ENCODE measurements at places on chromosomes 5 and 9.
A peak's percentile ranks its signal among the peaks of the same experiment; 100 is the strongest.

DNA sequence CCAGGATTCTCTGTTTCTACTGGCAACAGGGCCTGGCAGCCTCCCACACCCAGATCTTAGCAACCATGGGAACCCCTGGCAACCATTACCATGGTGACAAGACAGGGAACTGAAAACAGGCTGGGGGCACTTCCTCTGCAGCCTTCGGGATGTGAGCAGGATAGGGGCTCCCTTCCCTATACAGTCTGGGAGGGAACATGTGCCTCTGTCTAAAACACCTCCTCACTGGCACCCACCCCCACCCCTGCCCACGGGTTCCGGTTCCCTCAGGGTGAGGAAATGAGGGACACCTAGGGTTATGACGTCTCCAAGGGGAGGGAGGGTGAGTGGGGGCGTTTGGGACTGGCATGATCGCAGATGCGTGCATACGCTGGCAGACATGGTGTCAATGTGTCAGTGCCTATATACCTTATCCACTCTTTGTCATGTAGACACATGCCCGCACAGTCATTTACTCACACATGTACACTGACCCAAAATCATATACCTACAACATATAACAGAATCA is 3.0 kb upstream of the DNAJB5 start:
- H3K27me3 ChIP-seq = no peaks in the 10 kb centered on the region
- H3K27ac ChIP-seq = no peak overlapping the region
- no peak for DNase-seq
- H3K36me3 ChIP-seq = no peaks in the 10 kb centered on the region

DNA sequence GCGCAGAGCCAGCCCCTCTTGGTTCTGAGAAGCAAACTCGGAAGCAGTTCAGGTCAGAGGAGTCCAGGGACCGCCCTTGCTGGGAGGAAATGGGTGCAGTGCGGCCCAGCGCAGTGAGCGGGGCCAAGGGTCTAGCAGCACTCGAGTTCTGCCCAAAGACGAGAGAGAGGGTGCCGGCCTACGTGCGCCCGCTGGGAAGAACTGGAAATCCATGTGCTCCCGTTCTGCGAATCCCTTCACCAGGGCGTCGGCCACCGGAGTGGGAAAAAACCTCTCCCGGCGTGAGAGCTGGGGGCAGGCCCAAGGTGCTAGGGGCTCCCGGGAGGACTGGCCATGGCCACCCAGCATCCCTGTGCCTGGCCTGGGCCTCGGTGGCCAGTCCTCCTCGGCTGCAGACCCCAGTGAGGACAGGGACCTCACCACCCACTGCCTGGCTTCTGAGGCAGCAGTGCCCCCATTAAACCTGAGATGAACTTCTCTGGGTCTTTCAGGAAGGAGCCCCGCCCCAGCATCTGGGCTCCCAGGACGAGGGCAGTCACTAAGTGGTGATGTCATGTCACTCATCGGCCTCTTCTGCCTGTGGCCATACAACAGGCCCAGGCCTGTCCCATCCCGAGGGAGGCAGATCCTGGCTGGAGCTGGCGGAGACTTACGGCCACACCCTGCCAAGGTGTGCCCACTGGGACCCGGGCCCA is 10.6 kb downstream of the TMEM250 start:
- H3K27me3 ChIP-seq = no peaks in the 10 kb centered on the region
- no peaks in the 10 kb centered on the region for H3K36me3 ChIP-seq
- DNase-seq = peak; percentile 78
- H3K4me1 ChIP-seq = peaks cover 35% of the 10 kb centered on the region
- H3K27ac ChIP-seq = peak overlapping the region; percentile 57

DNA sequence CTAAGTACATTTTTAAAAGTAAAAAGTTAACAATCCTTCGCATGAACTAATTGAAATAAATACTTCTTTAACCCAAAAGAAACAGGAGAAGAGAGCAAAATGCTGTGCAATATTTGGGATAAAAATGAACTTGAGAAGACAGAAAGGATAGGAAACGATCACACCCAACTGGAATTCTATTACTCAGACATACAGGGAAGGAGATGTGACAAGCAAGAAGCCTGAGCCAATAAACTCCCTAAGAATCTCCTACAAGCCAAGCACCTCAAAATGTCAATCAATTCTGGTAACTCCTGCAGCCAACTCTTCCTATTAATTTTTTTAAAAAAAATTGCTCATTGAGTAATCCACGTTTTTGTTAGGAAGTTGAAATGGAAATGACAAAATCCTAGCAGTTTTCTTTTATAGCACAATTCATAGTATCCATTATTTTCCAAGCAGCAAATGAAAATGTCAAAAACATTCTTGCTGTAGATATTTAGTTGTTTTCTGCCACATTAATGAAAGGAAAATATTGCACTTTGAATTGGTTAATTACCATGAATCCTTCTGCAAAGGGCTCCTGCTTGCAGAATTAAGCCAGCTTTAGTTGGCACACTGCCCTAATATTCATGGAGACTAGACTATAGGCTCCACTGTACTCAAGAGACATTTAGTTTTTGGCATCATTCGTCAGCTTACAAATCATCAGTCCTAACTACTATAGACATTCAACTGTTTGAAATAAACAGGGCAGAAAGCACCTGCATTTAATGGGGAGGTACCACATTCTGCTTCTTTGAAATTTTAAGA is 89.0 kb downstream of the RFX3 start:
- no peaks in the 10 kb centered on the region for H3K27me3 ChIP-seq
- H3K36me3 ChIP-seq = no peaks in the 10 kb centered on the region
- H3K4me3 ChIP-seq = no peak overlapping the region
- no peak for DNase-seq
- H3K4me1 ChIP-seq = no peaks in the 10 kb centered on the region

GRCh38 chr5:1292846-1293415 is 1.9 kb downstream of the TERT start:
- peaks cover 9% of the 10 kb centered on the region for H3K27me3 ChIP-seq
- no peaks in the 10 kb centered on the region for H3K36me3 ChIP-seq
- H3K4me3 ChIP-seq = no peak overlapping the region
- no peak overlapping the region for H3K27ac ChIP-seq

DNA sequence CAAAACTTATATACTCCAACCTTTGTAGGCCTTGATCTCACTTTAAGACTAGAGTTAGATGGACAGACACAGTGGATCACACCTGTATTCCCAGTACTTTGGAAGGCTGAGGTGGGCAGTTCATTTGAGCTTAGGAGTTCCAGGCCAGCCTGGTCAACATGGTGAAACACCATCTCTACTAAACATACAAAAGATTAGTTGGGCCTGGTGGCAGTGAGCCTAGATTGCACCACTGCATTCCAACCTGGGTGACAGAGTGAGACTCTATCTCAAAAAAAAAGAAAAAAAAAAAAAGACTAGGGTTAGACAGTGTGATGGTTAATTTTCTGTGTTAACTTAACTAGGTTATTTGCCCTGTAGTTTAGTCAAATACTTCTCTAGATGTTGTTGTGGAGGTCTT is 74.1 kb downstream of the CFAP95 start:
- no peak overlapping the region for H3K4me3 ChIP-seq
- no peaks in the 10 kb centered on the region for H3K36me3 ChIP-seq
- DNase-seq = no peak
- H3K27ac ChIP-seq = no peak overlapping the region
- no peaks in the 10 kb centered on the region for H3K27me3 ChIP-seq

DNA sequence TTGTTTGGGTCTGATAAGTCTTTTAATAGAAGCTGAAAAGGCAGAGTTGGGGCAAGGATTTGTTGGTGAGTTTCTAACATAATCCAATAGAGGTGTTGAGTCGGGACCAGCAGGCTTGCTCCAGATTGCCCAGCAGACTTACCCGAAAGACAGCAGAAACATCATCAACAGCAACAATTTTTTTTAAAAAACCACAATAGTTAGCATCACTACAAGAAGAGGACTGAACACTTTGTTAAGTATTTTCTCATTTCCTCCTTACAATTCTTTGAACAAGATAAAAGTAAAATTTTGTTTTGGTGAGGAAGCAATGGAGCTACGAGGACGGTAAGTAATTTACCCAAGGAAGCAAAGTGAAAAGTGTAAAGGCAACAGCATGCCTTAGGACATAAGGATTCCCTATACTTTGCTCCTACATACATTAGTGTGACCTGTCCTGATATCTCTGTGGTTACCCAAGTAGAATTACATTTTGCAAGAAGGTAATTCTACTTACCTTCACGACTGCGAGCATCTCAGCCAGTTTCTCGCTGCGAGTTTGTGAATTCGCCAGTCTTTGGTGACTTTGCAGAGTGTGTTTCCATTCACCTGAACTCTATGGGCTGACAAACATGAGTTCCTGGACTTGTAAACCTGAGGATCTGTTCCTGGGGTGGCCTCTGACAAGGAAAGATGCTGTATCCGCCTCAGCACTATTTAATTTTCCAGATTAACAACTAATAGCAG is 13.2 kb downstream of the ITK start:
- DNase-seq = no peak
- no peaks in the 10 kb centered on the region for H3K36me3 ChIP-seq
- H3K4me3 ChIP-seq = no peak overlapping the region
- H3K27ac ChIP-seq = no peak overlapping the region

DNA sequence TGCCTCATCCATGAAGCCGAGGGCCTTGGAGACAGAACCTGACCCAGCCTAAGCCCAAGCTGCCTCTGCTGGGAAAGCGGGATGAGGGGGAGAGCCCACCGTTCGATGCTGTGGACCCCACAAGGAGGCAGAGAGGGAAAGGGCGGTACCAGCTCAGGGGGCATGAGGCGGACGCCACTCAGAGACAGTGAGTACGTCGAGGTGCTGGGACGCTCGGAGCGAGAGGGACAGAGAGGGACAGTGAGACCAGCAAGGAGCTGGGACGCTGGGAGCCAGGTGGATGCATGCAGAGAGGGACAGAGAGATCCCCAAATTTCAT is 33.6 kb downstream of the EXD3 start:
- no peak overlapping the region for H3K4me3 ChIP-seq
- H3K27me3 ChIP-seq = no peaks in the 10 kb centered on the region
- H3K36me3 ChIP-seq = no peaks in the 10 kb centered on the region
- H3K27ac ChIP-seq = no peak overlapping the region
- peaks cover 8% of the 10 kb centered on the region for H3K4me1 ChIP-seq
- DNase-seq = no peak

DNA sequence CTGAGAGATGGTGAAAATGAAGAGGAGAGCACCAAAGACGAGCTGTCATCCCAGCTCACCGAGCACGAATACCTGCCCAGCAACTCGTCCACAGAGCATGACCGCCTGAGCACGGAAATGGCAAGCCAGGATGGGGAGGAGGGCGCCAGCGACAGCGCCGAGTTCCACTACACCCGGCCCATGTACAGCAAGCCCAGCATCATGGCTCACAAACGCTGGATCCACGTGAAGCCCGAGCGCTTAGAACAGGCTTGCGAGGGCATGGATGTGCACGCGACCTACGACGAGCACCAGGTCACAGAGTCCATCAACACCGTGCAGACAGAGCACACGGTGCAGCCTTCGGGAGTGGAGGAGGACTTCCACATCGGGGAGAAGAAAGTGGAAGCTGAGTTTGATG is 27.4 kb upstream of the ZBTB34 start:
- no peak overlapping the region for H3K4me3 ChIP-seq
- no peak overlapping the region for H3K27ac ChIP-seq
- no peak for DNase-seq
- H3K27me3 ChIP-seq = no peaks in the 10 kb centered on the region

GRCh38 chr9:126366366-126367011 is 39.9 kb downstream of the MVB12B start:
- no peaks in the 10 kb centered on the region for H3K36me3 ChIP-seq
- peak; percentile 63 for DNase-seq
- peaks cover 26% of the 10 kb centered on the region for H3K4me1 ChIP-seq
- H3K4me3 ChIP-seq = no peak overlapping the region

DNA sequence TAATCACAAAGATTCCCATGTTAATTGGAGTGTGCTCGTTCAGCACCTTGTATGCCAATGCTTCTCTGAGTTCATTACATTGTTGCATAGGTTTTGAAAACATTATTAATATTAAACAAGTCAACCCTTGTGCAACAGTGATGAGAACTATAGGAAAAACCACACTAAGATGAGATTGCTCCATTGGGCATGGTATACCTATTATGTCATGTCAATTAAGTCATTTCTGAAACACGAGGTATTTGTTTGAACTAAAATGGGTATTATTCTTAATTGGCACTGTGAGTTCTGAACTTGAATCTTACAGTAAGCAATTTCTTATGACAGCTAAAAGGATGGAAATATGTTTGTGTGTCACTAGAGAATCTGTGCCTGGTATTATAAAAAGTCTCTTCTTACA is 447.7 kb downstream of the EFNA5 start:
- H3K27ac ChIP-seq = no peak overlapping the region
- H3K4me3 ChIP-seq = no peak overlapping the region
- H3K4me1 ChIP-seq = no peaks in the 10 kb centered on the region

DNA sequence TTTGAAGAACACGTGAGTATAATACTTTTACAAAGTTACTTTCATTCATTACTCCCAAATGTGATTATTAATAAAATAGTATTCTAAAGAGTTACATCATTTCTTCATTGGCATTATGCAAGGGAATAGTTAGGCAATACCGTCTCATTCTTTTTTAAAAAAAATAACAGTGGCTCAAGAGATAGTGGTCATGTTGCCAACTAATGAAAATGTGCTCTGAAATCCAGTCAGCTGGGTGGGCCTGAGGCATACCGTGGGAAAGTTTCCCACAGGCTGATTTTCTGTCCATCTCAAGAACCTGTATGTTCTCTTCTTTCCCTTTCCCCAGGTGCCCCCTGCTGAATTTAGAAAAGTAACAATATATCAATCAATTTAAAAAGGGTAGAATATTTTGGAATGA is 40.8 kb upstream of the ROPN1L start:
- H3K4me1 ChIP-seq = no peaks in the 10 kb centered on the region
- H3K27ac ChIP-seq = no peak overlapping the region
- no peak overlapping the region for H3K4me3 ChIP-seq
- no peaks in the 10 kb centered on the region for H3K27me3 ChIP-seq

DNA sequence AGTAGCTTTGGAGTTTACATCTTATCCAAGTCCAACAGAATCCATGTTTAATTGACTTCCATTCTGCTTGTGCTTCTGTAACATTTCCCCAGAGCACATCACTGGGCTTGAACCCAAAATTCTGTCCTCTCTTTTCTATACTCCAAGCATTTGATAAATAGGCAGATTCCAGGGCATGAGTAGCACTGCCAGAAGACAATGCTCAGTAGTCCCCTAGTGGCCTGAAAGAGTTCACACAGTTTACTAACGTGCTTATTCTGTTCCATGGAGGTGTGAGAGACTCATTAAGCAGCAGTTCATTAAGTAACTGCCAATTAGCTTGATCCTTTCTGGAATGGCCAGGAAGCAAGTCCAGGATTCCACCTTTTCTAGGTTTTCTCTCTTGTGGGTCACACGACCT is 9.4 kb upstream of the GABRA6 start:
- no peaks in the 10 kb centered on the region for H3K27me3 ChIP-seq
- no peaks in the 10 kb centered on the region for H3K36me3 ChIP-seq
- H3K4me3 ChIP-seq = no peak overlapping the region
- DNase-seq = no peak

DNA sequence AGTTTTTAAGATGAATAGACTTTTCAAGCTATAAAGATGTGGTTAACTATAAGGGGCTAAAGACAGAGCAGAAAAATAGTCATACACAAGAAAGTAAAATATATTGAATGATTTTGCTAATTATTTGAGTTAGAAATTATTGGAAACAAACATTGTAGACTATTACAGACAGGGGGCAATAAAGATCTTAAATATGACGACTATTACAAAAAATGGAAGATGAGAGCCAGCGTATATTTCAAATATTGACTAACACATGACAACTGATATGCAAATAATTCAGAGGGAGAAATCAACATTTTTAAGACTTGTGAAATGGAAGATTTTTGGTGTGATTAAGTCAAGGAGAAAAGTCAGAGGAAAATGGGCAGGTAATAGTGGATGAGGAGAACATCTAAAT is 520.2 kb upstream of the NUDT12 start:
- no peaks in the 10 kb centered on the region for H3K36me3 ChIP-seq
- H3K27ac ChIP-seq = no peak overlapping the region
- no peak overlapping the region for H3K4me3 ChIP-seq
- DNase-seq = no peak
- H3K27me3 ChIP-seq = no peaks in the 10 kb centered on the region

Measured in colonic mucosa (tissue), 4 donors.